Fibroblast of skin of right biceps (primary cell): ENCODE measurements at places on chromosomes 6 and 20.
A peak's percentile ranks its signal among the peaks of the same experiment; 100 is the strongest.

DNA sequence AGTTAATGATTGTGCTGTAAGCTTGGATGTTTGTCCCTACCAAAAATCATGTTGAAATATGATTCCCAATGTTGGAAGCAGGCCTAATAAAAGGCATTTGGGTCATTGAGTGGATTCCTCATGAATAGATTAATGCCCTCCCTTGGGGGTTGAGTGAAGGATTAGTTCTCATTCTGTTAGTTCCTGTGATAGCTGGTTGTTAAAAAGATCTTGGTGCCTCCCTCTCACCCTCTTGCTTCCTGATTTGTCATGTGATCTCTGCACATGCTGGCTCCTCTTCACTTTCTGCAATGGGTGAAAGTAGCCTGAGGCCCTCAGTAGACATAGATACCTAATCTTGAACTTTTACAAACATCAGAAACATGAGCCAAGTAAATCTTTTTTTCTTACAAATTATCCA lies 115.6 kb upstream of the HCRTR2 start:
- DNase-seq = no peak

- DNase-seq = no peak
Measured at GRCh38 chr6:43020052-43020705, 1.2 kb upstream of the RRP36 start.

- DNase-seq = no peak
Measured at GRCh38 chr6:163712566-163712961, 298.0 kb downstream of the QKI start.

- no peak for DNase-seq
Measured at GRCh38 chr6:157471077-157471686, 90.2 kb downstream of the ZDHHC14 start.

- DNase-seq = peak; percentile 49
Measured at GRCh38 chr6:17986656-17987446, 584 bp downstream of the KIF13A start.

DNA sequence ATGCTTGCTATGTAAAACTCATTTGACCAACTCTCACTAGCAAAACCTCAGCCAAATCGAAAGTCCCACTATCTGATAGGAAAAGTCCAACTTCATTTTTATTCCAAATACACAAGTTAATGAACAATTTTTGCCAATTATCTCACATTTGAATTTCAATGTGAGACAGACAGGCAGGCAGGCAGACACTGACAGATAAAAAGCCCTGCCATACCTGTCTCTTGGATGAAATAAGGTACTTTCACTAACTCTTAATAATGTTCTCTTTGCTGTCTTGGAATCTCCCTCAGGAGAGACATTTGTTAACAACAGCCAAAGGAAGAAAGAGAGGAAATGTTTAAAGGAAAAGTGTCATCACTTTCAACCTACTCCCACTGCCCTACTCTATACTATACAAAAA lies 82.0 kb downstream of the RNGTT start:
- no peak for DNase-seq

DNA sequence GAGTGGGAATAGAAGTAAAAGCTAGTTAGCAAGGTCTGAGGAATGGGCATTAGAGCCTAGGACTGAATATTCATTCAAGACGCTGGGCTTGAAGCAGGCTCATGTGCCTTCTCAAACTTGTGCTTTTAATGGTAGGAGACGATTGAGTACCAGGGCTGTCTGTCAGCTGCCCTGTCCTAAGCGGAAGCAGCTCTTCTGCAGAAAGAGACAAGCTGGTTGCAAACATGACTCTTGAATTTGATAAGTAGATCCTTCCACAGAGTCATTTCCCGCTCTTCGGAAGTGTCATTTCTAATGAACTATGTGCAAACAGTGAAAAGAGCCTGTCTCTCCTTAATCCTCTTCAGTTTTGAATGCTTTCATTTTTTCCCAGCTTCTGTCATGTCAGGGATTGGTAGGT lies 176.4 kb downstream of the TFAP2B start:
- DNase-seq = no peak

GRCh38 chr6:129236001-129236517 lies 353.1 kb downstream of the LAMA2 start:
- DNase-seq = no peak

- peak; percentile 22 for DNase-seq
Measured at GRCh38 chr6:4274382-4275082, 139.2 kb upstream of the ECI2 start.
